Astrocyte of the hippocampus (primary cell): ENCODE measurements at places on chromosomes 7 and 10.

- DNase-seq: no peak
These were observed 68.5 kb downstream of the EPDR1 start for GRCh38 chr7:37988721-37989650.

DNA sequence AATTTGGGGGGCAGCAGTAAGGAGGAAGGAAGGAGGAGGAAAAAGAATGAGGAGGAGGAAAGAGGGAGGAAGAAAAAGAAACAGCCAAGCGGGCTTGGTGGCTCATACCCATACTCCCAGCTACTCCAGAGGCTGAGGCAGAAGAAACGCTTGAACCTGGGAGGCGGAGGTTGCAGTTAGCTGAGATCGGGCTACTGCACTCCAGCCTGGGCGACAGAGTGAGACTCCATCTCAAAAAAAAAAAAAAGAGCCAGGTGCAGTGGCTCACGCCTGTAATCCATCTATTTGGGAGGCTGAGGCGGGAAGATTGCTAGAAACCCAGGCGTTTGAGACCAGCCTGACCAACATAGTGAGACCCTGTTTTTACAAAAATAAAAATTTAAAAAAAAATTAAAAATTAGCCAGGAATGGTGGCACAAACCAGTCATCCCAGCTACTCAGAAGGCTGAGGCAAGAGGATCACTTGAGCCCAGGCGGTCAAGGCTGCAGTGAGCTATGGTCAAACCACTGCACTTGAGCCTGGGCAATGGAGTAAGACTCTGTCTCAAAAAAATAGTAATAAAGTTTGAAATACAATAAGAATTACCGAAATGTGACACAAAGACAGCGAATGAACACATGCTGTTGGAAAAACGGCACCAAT is 14.1 kb upstream of the CRCP start:
- no peak for DNase-seq

DNA sequence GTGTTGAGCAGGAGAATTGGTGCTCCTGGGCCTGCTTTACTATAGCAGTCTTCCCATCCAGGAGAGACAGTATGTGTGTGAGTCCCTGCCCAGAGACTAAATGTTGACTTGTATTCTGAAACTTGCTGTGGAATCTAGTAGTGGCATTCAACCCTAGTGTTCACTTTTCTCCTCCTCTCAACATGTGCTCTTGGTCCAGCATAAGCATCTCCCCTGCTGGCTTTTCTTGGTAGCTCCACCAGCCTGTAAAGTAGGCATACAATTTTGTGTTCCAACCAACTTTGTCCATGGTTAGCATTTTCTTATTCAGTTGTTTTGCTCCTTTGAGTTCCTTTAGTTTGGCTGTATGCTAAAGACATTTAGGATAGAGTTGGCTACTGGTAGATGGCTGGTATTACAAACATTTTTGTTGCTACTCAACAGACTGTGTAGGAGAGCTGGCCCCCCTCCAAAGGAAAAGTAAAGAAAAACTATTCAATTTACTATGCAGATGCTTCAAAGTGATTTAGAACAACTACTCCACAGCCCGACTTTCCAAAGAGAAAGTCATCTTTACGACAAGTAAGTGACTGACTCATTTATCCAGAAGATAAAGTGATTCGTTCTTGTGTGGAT is 46.0 kb downstream of the ASB4 start:
- peak; percentile 21 for DNase-seq

DNA sequence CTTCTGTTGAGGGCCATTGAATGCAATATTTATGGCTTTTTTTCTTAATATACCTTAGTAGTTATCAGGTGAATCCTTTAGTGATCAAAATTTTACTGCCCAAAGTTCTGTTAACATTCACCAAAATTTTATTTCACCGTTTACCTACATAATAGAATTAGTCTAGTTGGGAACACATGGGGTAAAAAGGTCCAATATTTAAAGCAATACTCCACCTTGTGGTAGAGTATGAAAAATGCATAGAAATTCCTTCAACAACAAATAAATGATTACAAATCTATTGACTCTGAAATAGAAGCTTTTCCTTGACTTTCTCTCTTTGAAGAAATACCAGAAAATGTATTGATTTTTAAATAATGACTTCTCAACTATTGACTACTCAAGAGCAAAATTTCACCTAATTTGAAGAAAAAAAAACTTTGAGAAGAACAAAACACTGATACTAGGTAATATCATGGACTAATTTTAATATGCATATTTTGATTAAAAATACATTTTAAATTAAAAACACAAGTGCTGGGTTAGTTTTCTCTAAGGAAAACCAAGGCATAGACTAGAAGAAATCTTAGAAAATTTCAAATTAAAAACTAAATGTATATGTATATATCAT is 43.3 kb downstream of the POLR1F start:
- peak; percentile 48 for DNase-seq

DNA sequence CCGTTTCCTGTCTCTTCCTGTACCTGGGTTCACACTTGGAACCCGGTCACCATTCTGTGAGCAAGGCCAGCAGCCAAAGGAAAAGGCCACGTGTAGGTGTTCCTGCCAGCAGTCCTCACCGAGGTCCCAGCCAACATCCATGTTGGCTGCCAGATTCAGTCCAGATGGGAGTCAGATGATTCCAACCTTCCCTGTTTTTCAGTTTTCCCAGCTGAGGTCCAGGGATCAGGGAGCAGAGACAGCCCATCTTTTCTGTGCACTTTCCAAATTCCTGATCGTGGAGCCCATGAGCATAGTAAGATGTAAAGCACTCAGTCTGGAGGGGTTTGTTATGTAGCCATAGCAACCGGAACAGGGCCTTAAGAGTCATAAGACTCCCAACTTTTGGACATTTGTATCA is 3.9 kb upstream of the PVRIG start:
- no peak for DNase-seq

GRCh38 chr7:144388950-144389349 is 14.5 kb downstream of the NOBOX start:
- DNase-seq: no peak

DNA sequence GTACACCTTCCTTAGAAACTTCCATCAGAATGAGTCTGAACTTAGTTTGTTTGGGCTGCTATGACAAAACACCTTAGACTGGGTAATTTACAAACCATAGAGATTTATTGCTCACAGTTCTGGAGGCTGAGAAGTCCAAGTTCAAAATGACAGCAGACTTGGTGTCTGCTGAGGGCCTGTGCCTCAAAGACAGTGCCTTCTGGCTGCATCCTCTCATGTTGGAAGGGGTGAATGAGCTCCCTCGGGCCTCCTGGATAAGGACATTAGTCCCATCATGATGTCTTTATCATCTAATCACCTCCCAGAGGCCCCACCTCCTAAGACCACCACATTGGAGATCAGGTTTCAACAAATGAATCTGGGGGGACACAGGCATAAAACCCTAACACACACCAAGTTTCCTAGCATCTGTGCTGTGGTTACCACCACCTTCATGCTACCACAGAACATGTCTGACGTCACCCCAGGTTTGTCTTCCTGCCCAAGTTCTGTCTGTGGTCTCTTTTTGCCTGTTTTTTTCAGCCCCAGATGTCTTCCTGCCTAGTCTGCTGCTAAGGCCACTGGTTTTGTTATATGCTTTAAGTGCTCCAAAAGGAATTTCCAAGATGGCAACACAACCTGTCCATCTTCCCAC is 150.9 kb upstream of the COBL start:
- DNase-seq: no peak

DNA sequence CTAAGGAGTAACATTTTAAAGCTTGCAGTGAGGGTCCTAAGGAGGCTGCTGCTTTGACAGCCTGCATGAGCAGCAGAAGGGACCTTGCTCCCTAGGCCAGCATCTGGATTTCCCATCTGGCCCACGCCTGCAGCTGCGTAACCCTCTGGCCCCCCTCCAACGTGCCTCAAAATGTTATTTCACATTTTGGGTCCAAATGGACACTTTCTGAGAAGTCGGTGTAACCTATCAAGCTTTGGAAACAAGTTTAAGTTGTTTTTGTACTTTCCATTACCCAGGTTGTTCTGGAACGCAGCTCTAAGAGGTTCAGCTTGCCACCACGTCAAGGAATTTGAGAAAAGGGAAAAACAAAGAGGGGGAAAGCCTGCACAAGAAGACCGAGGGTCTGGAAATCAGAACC is 338.3 kb downstream of the KCNMA1 start:
- no peak for DNase-seq

DNA sequence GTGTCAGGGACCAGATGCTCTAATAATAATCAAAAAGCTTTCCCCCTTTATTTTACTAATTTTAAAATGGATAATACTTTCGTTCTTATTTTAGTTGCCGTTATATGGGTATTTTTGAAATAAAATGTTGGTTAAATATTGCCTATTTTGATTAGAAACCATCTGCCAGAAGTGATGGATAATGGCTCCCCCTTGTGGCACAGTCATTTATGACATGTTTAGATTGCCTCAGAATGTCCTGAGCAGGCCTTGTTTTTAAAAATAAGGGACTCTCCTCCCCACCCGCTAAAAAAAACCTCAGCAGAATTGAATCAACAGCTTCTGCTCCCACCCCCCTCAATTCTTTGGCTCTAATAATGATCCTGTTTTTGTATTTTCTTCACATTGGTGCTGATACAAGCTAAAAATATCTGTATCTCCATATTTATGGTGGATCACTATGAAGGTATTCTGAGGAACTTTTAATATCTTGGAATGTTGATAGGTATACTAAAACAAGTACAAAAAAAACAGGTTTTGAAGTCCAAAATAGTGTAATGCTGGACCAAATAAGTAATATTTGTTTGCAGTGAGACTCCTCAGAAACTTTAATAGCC is 38.8 kb downstream of the TMEM60 start:
- peak; percentile 85 for DNase-seq

DNA sequence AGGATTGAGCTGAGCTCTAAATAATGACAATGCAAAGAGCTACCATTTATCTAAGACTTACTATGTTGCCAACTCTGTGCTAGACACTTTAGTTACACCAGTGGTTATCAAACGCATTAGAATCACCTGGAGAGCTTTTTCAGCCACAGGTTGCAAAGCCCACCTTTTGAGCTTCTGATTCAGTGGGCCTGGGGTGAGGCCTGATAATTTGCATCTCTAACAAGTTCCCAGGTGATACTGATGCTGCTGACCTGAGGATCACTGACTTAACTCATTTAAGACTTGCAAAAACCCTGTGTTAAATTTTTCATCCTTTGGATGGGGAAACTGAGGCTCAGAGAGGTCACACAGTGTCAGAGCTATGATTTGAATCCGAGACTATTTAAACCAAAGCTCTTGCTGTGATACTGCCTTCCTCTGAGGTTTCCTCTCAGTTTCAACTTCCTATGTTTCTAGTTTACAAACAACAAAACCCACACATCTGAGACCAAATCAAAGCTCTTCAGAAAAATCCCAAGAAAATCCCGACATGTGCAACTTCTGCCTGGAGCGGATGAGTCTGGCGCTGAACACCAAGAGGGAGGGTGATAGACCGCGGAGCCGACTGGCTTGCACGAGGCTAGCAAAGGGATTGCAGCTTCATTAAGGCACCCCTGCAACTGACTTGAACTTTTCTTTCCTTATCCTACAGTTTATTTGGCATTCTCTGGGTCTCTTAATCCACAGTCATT is 124.9 kb downstream of the CYP26A1 start:
- DNase-seq: no peak

DNA sequence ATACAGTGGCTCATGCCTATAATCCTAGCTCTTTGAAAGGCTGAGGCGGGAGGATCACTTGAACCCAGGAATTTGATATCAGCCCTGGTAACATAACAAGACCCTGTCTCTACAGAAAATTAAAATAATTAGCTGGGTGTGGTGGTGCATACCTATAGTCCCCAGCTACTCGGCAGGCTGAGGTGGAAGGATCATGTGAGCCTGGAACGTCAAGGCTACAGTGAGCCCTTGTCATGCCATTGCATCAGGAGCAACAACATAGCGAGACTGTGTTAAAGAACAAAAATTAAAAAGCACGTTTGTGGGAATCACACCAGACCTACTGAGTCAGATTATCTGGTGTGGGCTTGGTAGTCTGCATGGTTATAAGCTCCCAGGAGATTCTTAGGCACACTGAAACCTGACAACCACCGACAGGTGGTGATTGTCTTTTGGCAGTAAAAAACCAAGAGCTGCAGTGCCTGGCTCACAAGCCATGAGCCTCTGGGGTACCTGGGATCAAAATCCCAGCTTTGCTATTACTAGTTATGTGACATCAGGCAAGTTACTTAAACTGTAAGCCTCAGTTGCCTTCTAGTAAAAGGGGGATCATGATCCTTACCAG is 146.9 kb downstream of the SND1 start:
- DNase-seq: no peak

- peak; percentile 84 for DNase-seq
These were observed at the start of gene IGFBP3 for GRCh38 chr7:45920502-45921380. Gene IGFBP3, minus strand, starts transcription at chr7:45921272. Its CDS starts 132 bp downstream, at chr7:45921140.
